CD4-positive, alpha-beta T cell treated with Interleukin-4 for 1 hour (primary cell): ENCODE measurements at places on chromosomes 3 and 15.
A peak's percentile ranks its signal among the peaks of the same experiment; 100 is the strongest.

DNA sequence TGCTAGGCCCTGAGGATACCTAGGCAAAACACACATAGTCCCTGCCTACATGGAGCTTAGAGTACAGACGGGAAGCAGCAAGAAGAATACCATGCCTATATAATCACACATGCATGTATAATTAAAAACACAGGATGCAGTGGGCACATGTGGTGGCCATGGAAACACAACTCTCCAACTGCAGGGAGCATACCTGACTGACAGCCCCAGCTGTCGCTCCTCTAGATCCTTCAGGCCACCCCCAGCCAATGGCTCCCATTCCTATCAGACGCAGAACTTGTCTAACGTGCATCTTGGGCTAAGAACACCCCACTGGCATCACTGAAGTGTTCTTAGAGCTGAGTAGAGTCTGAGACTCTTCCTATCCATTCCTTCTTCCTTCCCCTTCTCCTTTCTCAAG is 125.5 kb upstream of the FRMD4B start:
- no peak for DNase-seq

DNA sequence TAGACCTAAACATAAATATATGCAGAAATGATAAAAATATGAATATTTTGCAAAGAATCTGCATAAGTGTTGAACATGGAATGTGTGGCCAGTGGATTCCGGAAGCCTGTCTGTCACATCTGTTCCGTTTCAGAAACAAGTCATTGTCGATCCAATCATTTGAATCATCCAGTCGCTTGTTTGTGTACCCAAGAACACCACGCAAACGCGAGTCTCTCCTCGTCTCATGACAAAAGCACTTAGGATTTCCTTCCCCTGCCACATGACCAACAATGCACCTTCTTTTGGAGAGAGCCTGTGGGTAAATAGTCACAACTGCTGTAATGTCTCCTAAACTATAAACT is 80.2 kb downstream of the FMN1 start:
- no peak for DNase-seq

GRCh38 chr3:45832699-45833098 is 9.2 kb downstream of the LZTFL1 start:
- no peak for DNase-seq

GRCh38 chr3:153032891-153033290 is 129.1 kb upstream of the RAP2B start:
- no peak for DNase-seq

GRCh38 chr3:16402451-16402850 is 111.0 kb downstream of the RFTN1 start:
- no peak for DNase-seq

DNA sequence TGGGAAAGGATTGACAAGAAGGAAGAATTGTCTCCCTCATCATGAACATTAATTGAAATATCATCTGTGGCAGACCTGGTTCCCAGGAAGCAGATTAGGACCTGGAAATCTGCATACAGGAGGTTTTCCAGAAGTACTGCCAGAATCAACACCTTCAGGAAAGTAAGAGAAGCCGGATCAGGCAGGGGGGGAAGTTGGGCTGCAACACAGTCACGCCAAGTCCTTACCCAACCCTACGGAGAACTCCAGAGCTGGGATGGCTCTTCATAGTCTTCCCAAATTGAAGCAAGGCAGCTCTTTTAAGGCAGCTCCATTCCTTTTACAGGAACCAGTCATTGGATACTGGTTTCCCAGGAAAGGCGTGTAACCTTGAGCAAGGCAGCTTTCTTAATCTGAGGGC is 35.2 kb upstream of the BFSP2 start:
- DNase-seq, result no peak

DNA sequence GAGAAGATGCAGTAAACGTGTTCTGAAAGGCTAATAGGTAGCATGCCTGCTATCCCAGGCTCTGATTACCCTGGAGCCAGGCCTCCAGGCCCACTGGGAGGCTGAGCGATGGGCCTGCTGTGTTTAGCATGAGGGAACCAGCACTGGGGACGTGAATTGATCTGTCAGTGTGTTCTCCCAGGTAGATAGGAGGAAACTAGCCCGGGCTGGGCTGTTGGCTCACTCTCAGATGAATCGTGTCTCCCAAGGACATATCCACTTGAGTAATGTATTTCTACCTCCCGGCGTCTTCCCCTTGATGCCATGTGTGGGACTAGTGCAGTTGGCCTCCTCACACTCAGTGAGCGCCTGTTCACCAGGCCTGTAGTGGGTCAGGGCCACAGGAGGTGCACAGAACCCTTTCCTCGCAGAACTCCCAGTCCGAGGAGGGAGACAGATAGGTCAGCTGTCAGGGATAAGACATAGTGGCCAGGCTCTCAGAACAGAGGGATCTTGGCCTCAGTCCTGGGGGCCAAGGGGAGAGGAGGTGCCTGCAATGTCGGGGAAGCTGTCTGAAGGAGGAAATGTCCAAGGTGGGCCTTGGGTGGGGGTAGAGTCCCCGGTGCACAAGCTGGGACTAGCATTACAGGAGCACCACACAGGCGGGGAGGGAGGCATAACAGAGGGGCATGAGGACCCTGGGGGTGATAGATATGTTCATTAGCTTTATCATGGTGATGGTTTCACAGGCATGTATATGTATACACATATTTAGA is 111.7 kb downstream of the DNAJB8 start:
- no peak for DNase-seq

DNA sequence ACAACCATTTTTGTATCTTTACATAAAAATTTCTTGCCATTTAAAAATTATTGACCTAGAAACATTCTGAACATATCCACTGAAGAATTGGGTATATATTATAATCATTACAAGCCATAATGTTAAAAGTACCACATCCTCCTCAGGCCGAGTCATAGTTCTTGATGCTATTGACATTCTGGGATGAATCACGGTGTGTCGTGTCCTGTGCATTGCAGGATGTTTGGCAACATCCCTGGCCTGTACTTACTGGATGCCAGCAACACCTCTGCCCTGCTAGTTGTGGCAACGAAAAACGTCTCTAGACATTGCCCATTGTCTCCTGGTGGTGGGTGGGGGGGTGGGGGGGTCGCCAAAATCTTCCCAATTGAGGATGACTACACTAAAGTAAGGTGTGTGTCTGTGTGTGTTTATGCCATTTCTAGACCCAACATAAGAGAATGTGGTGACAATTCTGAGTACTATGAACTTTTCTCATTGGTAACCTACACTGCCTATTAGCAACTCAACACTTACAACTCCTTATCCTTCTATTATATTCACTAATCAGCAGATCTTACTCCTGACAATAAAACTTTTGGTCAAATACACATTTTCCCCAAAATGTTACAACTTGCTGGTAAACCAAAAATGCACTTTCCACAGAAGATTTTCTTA is 471.6 kb downstream of the FOXP1 start:
- no peak for DNase-seq

DNA sequence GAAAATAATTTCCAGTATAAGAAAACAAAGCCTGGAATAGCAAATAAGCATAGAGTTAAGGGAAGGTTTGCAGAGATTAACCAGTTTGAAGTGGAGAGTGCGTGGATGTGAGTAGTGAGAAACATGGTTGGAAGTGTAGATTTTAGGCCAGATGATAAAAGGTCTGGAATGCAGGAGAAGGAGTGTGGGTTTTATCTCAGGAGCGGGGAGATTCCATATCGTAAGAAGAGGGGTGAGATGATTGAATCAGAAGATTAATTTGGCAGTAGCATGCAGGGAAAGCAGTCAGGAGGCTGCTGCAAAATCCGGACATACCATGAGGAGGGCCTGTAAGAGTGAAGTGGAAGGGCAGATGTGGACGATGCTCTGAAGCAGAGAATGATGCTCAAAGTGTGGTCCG is 13.7 kb downstream of the PPARG start:
- DNase-seq, result no peak

GRCh38 chr15:99580076-99580475 is 14.3 kb downstream of the MEF2A start:
- no peak for DNase-seq

DNA sequence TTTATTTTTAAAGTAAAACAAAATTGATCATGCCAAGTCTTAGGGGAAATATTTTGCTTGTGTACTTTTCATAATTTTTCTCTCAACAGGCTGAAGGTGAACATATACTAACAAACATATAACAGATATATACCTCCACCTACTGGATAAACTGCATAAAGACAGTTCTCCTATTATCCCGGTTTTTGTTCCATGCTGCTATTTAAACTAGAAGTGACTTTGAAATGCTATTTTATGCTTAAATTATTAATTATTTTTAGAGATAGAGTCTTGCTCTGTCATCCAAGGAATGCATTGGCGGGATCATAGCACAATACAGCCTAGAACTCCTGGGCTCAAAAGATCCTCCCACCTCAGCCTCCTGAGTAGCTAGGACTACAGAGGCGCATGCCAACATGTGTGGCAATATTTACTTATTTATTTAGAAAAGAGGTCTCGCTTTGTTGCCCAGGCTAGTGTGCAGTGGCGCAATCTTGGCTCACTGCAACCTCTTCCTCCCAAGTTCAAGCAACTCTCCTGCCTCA is 49.8 kb downstream of the ST3GAL6 start:
- DNase-seq, result peak; percentile 29

- DNase-seq, result no peak
Observed at GRCh38 chr3:23979569-23979968, 34.5 kb downstream of the NR1D2 start.

DNA sequence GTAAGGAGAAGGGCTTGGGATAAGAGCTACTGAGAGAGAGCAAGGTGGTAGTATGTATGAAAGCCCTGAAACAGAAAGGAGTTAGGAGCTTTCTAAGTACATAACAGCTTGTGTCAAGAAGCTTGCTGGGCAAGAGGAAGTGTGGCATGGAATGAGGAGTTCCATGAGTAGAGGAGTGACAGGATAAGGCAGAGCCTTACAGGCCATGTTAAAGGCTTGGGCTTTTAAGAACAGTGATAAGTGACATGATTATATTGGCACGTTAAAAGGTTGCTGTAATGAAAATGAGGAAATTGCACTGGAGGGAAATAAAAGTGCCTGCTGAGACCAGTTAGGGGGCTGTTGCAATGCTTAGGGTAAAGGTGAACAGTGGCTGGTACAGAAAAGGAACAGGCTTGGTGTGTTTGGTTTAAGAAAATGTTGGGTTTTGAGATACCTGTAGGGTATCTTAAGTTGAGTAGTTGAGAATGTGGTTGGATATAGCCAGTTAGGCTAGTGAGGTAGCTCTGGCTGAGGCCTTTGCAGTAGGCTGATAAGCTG is 49.0 kb downstream of the MEF2A start:
- DNase-seq, result no peak

DNA sequence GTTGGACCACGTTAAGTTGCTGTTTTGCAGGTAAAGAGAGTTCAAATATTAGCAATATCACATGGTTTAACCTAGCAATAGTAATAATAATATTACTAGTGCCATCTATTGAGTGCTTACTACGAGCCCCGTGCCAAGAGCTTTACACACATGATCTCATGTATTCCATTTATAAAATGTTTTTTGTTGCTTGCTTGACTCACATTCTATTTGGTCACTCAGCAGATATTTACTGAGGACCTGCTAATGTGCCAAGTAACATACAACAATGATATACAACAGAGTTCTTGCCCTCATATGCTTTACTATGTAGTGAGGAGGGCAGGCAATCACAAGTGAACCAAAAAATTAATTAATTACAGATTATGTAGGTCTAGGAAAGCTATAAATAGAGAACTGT is 36.7 kb downstream of the CTDSPL start:
- DNase-seq, result no peak

DNA sequence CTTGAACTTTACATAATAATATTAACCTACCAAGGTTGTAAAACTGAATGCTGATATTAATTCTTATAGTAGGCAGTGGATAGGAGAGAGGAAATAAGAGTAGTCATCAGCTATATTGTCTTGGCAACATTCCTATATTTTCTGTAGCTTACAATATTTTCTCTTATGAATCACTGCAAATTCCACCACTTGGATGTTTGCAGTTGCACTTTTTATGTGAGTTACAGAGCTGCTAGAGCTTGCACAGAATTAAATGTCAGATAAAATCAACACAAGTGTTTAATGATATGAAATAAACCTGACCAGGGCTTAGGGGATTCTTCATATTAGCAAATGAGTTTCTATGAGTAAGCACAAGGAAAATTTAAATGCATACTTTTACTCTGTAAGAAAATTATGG is 1710.1 kb downstream of the SI start:
- DNase-seq, result no peak

- no peak for DNase-seq
Observed at GRCh38 chr3:193711523-193711963, 118.5 kb downstream of the OPA1 start.

DNA sequence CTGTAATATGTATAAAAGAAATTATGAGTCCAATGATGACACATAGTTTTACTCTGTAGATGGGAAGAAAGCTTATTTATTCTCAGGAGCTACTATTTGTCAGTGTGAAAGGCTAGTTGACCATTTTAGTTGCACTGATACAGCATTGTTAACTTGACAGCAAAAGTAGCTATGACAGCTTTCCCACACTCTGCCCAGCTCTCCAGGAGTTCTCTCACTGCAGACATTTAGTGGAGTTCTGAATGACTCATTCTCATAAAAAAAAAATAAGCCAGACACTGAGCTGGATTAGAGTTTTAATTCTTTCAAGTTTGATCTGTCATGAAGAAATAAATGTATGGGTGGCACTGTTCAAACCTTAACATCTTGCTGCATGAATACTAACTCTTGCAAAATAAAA is 77.2 kb upstream of the CFAP20DC start:
- no peak for DNase-seq

DNA sequence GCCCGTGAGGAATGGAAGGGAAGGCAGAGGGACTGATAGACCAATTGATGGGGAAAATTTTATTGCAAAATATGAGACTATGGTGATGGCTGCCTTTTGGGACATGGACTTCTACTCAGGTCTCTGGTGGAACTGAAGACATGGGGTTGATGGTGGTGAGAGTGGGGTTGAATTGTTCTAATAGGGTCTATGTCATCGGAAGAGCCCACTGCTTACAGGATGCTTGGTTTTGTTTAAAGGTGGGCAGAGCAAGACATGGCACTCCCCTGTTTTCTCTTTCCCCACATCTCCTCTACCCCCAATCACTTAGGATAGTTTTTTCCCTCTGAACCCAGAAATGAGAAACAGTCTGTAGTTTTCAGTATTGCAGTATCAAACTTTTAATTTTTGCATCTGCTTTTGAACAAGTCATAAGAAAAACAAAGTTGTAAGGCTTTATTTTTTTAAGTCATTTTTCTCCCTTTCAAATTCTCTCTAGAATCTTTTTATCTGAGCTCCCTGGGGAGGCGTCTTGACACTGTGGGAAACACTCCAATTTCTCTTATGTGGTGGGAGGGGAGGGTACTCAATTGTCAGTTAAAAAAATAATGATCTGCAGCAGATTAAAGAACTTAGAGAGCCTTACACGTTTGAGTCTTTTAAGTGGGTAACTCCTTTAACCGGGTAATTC is 276.2 kb upstream of the TBC1D5 start:
- no peak for DNase-seq

- peak; percentile 39 for DNase-seq
Observed at GRCh38 chr3:109532257-109533216, 195.2 kb upstream of the DPPA4 start.

- peak; percentile 51 for DNase-seq
Observed at GRCh38 chr3:170414202-170414663, 4.4 kb upstream of the CLDN11 start.
